Activated naive CD4-positive, alpha-beta T cell treated with Interleukin-2 at 50 U/mL for 16 hours (primary cell): ENCODE measurements at places on chromosomes 2 and 18.

DNA sequence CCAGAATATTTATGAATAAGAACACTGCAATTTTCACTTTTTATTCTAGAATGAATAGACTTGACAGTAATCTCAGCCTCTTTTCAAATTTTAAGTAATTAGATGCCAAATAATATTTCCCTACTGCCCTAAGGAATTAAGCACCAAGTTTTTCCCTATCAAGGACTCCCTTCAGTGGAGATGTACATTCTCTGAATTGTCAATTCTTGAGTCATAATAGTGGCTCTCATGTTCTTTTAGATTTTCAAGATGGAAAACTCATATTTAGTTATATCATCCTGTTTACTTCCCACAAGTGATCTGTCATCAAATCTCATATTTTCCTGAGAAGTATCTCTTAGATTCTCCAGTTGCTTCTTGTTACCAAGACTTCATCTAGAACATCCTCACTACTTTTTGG is 1248.9 kb upstream of the CHAC2 start:
- DNase-seq: no peak

DNA sequence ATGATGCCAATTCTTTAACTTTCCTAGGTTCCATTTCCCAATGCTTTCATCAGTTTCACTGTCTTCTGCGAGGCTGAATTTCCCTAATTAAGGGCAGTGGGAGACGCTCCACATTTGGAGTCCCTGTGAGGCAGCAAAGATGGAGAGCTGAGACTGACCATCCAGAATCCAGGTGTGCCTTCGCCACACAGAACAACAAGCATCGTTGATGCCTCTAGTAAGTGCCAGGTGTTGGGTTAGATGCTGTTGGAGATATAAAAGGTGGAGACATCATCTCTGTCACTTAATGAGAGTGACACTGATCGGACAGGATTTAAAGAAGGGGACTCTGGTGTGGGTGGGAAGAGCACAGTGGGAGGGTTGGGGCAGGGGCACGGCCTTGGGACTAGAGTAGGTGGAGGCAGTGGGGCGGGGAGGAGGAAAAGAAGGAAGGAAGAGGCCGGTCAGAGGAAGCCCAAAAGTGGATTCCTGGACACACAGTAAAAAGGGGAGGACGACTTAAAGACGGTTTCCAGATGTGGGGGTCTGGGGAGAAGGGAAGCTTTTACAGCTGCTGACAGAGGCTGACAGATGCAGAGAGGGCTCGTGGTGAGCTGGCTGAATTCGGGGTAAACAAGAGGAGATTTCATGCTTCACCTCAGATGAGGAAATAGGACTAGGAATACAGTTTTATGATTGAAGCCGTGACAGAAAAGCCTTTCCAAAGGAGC is 113.0 kb downstream of the BCL2 start:
- DNase-seq: no peak

DNA sequence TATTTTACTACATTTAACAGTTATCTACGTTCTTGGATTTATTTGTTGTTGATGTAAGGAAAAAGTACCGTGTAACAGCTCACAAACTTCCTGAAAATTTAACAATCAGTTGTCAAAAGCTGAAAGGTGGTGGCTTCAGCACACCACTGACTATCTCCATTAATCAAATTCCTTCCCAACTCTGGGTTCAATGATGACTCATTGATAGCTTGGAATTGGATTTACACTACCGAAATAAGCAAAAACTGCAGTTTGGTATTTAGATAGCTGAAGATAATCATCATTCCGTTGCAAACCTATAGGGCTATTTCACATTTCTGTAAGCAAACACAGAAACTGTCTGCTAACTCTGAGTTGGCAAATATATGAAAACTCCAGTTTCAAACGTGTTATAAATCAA is 322.3 kb upstream of the TFPI start:
- no peak for DNase-seq

GRCh38 chr2:141630407-141630930 is 500.3 kb downstream of the LRP1B start:
- no peak for DNase-seq

DNA sequence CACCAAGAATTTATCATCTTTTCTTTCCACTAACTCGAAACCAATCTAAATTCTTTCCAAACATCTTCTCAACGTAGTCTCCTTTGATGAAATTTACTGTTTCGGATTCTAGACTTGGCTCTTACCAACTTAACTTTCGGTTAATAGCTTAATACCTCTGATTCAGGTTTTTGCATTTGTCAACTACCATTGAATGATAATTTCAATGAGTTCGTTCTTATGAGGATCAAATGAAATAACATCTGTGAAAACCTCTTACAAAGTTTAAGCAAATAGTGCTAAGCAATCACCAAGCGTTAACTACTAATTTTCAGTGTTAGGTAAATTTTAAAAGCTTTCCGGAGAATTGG is 593 bp upstream of the NRBP1 start:
- DNase-seq: no peak

DNA sequence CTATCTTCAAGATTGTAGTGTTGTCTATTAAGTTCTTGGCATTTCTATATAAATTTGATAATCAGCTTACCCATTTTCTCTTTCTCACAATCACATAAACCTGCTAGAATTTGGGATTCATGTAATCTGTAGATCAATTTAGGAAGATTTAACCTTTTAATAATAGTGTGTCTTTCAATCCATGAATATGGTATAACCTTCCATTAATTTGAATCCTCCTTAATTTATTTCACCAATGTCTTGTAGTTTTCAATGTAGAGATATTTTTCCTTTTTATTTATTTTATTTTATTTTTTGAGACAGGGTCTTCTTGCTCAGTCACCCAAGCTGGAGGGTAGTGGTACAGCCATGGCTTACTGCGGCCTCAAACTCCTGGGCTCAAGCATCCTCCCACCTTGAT is 20.2 kb downstream of the SANBR start:
- no peak for DNase-seq

DNA sequence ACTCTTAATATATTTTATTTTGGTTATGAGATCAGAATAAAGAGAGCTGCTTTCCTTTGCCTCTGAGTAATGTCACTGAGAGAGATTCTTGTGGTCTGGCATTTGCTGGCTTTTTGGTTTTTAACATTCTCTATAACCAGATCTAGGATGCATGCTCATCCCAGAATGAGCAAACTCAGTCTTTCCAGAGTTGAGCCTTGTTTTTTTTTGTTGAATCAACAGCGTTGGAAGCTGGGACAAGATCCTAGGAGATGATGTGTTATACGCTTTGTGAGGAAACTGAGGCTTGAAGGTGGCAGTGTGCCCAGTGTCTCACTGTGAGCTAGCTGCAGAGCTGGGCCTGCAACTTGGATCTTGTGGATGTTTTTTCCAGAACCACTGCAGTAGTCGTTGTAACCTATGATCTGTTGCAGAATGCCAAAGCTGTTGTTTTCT is 19.5 kb downstream of the MYO1B start:
- no peak for DNase-seq

- no peak for DNase-seq
Observed at GRCh38 chr2:134190062-134190806, 63.6 kb upstream of the MGAT5 start.

DNA sequence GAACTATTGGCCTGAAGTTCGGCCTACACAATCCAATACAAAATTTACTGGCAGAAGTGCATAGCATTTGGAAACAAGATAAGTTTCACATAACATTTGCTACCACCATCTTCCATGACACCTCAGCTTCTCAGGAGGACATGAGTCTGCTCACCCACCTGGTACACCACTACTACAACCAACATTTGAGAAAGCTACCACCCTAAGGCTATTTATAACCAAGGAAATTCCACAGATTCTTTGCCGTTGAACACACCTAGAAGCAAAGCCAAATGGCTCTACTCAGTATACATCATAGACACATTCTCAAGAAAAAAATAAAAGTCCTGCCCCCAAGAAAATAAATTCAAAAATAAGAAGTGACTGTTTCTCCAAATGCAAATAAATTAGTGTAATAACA is 145.3 kb downstream of the SPAG16 start:
- DNase-seq: no peak

- DNase-seq: no peak
Observed at GRCh38 chr2:217650716-217651360, 352.0 kb downstream of the TNS1 start.

DNA sequence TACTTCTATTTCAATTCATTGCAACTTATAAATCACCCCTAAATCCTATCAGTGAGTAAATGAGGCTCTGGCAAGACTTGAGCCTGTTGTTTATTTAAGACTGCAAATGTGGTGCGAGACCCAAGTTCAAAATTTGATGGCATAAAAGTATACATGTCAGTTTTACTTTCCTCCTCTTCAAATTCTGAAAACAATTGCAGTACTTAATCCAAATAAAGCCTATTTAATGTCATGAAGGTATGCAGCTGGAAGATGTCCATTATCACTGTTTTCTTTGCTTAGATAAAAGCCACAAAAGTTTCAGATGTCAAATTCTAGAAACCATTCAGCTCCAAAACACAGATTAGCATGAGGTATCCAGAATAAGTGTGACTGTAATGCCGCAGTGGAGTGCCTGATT is 3.3 kb downstream of the APCDD1 start:
- no peak for DNase-seq

GRCh38 chr2:229553091-229553490 is 161.3 kb downstream of the DNER start:
- DNase-seq: no peak

DNA sequence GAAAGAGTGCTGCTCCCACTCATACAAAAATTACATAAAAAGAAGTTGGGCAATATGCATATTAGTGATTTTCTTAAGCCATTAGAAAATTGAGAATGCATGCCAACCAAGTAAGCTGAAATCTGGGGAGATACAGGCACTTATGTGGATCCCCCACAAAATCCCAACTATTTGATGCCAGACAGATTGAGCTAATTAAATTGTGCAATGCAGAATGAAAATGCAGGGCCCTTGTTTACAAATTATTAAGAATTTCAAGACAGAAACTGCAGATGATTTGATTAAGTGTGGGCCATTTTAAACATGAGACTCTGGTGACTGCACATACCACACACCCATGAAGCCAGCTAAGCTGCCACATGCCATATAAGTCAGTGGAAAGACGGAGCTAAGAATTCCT is 554.5 kb downstream of the CBLN2 start:
- no peak for DNase-seq

DNA sequence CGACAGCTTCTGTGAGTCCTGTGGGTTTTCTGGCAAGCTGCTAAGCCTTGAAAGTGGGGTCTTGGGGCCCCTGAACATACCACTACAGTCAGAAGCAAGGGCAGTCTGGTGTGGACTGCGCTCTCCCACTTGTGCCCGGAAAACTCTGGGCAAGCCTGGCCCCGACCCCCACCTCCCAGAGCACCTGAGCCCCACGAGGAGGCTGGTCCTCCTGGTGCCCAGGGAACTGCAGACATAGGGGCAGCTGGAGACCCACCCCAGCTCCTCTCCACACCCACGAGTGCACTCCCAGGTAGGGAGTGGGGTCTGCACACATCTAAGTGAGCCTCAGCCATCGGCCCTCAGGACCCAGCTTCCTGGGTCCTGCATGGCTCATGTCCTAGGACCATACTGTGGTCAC is 16.2 kb upstream of the GPC1 start:
- DNase-seq: no peak

DNA sequence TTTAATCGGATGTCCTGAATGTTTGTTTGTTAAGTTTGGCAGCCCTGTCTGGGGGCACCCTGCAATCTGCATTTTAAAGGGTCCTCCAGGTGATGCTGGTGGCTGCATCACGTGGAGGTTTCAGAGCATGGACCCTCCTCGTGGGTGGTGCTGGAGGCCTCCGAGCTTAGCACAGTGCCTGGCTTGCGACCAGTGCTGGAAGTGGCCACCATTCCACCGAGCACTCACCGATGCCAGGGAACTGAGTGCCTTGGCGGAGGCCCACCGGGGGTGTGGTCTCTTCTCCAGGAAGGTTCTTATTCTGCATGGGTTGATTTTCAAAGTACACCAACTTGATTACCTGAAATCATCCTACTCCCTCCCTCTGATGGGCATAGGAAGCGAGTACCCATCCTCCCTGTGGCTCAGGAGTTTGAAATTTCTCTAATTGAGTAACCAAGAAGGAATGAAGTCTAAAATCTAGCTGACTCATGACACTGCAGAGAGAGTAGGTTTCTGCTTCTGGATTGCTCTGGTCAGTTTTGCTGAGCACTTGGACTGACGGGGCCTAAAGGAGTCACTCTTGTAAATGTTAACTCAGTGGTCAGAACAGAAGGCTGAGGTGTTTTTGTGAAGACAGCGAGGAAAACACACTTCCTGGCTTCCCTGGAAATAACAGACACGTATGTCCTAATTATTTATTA is 58.1 kb upstream of the SLC66A3 start:
- no peak for DNase-seq

DNA sequence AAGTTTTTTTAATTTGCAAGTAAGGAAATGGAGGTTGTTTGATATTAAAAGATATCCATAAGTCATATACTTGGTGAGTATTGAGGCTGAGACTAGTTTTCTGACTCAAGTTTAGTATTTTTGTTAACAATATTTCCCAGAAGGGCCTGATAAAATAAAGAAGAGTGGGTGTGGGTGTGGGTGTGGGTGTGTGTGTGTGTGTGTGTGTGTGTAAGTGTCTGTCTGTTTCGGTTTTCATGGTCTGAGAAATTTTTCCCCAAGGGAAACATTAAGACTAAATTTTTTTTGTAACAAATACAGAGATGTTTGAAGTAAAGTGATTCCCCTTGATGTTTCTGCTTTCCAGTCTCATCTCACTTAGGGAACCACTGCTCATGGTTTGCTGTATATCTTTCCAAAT is 36.5 kb downstream of the PPM1B start:
- peak; percentile 29 for DNase-seq

DNA sequence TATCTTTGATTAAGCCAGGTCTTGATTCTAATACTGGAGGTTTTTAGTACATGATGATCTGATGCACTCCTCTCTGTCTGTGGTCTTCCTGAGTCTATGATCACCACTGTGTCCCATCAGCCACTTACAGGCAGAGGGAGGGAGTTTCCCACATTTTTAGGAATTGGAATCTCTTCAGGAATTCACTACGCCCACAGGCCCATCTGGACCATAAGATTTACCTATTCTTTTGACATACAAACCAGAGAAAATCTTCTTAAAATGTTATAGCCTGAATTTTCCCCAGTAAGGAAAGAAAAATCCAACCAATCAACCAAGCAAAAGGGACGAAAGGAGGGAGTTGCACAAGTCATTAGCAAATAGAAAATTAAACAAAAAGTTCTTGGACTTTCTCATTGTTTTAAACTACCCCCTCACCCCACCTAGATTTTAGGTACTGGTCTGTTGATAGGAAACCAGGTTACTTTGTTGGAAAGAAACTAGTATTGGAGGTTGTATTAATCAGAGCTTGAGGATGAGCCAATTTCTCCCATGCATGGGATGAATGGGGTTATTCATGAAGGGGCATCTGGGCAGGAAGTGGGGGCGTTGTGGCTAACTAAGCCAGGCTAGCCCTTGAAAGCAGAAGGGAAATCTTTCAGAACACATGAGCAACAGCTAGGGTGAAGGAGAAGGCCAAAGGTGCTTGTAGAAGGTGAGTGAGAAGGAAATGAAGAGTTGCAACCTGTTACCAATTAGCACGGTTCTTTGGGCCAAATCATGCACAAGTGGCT is 328.2 kb upstream of the MEX3C start:
- DNase-seq: no peak

GRCh38 chr2:224970311-224970710 is 72.0 kb downstream of the DOCK10 start:
- DNase-seq: no peak

- no peak for DNase-seq
Observed at GRCh38 chr2:39160982-39161381, 40.1 kb upstream of the SOS1 start.
